NCI-H526 treated with DMSO at 0.1 percent for 48 hours (cell line): ENCODE measurements at places on chromosomes 11 and 22.

DNA sequence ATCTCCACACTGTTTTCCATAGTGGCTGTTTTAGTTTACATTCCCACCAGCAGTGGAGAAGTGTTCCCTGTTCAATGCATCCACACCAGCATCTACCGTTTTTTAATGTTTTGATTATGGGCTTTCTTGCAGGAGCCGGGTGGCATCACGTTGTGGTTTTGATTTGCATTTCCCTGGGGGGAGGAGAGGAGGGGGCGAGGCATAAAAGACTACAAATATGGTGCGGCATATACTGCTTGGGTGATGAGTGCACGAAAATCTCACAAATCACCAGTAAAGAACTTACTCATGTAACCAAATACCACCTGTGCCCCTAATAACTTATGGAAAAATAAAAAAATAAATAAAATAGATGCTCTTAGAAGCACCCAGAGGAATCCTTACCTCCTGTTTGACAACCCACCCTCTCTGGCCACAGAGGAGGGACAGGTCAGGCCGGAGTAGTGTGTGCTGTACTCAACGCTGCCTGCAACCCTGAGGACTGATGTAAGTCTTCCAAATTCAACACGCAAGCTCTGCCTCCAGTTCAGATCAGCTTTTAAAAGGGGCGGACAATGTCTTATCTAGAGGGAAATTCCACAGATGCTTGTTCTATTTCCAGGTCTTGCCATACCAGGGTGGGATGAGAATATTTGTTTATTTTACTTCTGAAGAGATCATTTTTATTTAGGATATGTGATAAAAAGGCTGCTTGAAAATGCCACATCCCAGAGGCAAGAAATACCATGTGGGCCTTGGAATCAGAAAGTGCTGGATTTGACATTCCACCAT is 329.6 kb upstream of the B3GAT1 start:
- peak; percentile 99 for DNase-seq

- no peak for DNase-seq
Measured at GRCh38 chr11:83655976-83656375, 369.8 kb upstream of the CCDC90B start.

GRCh38 chr11:105220121-105220520 is 80.6 kb upstream of the CARD18 start:
- DNase-seq = no peak

- peak; percentile 54 for DNase-seq
Measured at GRCh38 chr11:61826930-61827570, 1.1 kb upstream of the FADS2 start.

DNA sequence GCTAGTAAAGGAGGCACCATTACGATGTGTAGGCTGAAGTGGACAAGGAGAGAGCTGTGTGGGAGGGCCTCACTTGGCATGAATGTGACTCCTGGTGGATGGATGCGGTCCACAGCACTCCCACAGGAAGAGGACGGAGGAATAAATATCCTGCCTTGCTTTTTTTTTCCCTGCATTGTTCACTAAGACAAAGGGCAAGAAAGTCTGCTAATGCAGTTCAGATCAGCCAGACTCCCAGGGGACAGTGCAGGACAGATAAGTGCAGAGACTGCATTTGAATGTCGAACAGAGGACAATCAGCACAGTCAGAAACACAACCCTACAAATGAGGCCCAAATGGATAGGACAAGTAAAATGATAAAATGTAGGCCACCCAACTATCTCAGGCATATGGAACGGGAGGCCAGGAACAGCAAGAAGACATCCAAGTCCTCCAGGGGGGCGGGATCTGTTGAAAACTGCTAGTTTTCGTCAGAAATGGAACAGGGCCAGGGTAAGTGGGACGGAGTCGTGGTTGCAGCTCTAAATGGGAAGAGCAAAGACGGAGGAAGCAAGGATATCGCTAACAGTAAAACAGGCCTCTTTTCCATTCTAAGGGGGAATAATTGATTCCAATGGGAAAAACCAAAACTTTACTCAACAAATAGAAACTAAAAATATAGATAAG is 25.2 kb upstream of the OR8B8 start:
- DNase-seq = no peak

DNA sequence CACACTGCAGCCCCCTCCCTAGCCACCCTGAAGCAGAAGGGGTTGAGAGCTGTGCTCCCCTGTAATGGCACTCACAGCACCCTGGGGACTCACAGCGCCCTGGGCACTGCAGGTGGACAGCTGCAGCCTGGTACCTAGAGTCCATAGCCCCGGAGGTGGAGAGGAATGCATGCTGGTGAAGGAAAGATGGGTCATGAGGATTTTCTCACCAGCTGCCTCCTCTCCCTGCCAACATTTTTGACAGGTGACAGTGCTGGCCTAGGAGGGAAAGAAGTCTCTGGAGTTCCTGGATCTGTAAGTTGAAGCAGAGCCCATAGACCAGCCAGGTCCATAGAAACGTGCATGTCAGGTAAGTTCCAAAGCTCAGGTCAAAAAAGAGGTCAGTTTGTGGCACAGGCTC is 330.5 kb downstream of the TENM4 start:
- DNase-seq = no peak

GRCh38 chr11:130047141-130047540 is 22.6 kb upstream of the APLP2 start:
- DNase-seq = no peak
